Epithelial cell of prostate (primary cell): ENCODE measurements at places on chromosomes 1 and 21.
A peak's percentile ranks its signal among the peaks of the same experiment; 100 is the strongest.

- DNase-seq: no peak
These were observed 32.7 kb downstream of the MRPS6 start for GRCh38 chr21:34105947-34106541.

DNA sequence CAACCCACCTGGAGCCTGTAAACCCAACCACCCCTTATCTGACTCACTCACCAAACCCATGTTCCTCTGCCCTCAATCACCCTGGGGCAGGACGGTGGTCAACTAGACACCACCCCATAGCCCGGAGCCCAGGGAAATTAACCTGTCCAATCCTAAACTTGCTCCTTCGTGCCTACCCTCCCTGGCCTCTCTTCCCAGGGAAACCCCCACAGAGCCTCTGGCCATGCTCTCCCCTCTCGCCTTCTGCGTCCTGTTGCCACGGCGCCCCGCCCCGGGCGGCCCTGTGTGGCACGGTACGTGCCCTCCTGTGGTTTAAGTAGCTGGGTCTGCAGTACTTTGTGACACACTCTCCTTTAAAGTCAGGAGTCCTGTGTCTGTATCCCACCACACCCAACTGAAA, 4.0 kb upstream of the FTCD start:
- DNase-seq: no peak

- no peak for DNase-seq
These were observed 87.9 kb downstream of the PTPRU start for GRCh38 chr1:29324202-29324601.

GRCh38 chr1:111733183-111733991, 5.8 kb downstream of the INKA2 start:
- no peak for DNase-seq

DNA sequence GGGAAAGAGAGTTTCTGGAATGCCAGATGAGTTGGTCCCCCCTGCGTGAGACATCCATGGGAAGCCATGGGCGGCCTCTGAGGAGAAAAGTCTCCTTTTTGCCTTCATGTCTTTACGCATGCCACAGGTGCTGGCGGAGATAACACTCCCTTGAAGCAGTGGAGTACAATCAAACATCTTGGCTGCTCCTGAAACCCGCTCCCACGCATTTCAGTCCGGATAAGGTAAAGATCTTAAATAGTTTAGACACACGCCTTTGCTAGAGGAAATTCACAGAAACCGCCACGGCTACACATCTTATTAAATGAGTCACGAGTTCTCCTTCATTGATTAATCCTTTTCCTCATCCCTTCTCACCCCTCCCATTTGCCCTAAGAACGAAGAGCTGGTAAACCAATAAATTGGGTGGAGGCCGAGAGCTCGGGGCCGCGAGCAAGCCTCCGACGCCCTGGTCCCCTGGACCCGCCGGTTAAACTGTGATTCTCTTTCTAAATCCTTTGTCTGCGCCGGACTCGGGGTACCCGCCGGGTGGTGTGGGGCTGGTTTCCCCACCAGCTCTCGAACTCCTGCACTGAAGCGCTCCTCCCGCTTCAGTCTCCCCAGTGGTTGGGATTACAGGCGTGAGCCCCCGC, 6.6 kb upstream of the ZNF669 start:
- DNase-seq: no peak

- peak; percentile 10 for DNase-seq
These were observed 556.3 kb downstream of the LTN1 start for GRCh38 chr21:28436286-28436932.

DNA sequence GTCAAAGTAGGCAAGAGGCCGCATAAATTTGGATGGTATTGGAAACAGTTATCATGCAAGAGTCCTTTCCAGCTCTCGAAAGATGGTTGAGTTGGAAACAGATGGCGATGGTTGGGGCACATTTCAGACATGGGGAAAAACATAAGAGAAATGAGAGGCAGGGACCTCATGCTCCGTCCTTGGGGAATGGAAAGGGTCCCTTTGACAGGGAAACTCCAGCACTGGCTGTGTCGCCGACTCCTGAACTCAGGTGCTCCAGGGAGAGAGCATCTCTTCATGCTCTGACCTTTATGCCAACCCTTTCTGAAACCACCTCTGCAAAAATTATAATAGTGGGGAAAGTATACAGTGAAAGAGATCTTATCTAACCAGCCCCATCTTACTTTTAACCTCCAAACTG, 36.8 kb upstream of the COL6A2 start:
- no peak for DNase-seq

GRCh38 chr1:171877701-171878100, 36.4 kb downstream of the DNM3 start:
- peak; percentile 58 for DNase-seq

- DNase-seq: no peak
These were observed 53.1 kb upstream of the CD55 start for GRCh38 chr1:207268337-207268736.

DNA sequence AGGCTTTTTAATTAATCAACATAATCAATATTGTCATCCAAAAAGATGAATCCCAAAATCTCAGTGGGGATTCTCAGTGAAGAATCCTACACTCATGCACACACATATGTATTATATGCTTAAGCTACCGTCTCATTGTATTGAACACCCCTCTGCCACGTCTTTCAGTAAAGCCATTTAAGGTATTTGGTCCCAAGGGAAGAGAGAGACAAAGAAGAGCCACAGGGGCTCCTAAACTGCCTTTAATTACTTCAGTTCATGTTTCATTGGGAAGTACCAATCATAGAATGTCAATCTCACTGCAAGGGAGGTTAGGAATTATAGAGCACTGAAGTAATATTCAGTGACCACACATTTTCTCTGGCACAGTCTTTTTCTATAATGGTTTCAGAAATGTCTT, 388.6 kb upstream of the NEGR1 start:
- DNase-seq: no peak

GRCh38 chr1:192811006-192811405, 2.2 kb downstream of the RGS2 start:
- no peak for DNase-seq

DNA sequence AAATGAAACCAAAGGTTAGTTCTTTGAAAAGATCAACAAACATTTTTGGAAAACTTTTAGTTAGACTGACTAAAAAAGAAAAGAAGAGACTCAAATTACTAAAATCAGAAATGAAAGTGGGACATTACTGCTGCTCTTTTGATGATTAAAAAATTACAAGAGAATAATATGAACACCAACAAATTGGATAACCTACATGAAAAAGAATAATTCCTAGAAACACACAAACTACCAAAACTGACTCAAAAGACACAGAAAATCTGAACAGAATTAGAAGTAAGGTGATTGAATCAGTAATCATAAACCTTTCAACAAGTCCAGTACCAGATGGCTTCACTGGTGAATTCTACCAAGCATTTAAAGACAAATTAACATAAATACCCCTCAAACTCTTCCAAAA, 5.6 kb downstream of the KIFAP3 start:
- no peak for DNase-seq

DNA sequence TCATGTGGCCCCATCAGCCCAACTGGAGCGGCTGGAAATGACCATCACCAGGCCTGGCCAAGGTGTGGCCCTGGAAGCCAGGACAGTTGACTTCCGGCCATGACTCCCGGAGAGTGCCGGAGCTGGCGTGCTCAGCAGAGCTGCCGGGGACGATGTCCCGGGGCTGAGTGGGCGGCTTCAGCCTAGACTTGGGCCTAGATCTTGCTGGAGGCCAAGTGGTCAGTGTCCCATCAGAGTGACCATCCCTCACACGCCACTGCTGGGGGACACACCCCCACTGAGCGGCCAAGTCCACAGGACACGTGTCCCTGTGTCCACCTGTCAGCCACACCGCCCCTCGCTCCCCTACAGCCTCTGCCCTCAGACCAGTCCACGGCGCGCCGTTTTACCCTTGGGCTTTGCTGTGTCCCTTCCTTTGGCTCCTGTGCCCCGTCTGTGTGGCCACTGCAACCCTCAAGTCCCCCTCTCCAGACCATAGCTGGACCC, 4.0 kb downstream of the FAAP20 start:
- no peak for DNase-seq

- no peak for DNase-seq
These were observed 55.4 kb downstream of the CAMK2N1 start for GRCh38 chr1:20430355-20431175.

- no peak for DNase-seq
These were observed 1.4 kb upstream of the GJC2 start for GRCh38 chr1:228148196-228148861.

DNA sequence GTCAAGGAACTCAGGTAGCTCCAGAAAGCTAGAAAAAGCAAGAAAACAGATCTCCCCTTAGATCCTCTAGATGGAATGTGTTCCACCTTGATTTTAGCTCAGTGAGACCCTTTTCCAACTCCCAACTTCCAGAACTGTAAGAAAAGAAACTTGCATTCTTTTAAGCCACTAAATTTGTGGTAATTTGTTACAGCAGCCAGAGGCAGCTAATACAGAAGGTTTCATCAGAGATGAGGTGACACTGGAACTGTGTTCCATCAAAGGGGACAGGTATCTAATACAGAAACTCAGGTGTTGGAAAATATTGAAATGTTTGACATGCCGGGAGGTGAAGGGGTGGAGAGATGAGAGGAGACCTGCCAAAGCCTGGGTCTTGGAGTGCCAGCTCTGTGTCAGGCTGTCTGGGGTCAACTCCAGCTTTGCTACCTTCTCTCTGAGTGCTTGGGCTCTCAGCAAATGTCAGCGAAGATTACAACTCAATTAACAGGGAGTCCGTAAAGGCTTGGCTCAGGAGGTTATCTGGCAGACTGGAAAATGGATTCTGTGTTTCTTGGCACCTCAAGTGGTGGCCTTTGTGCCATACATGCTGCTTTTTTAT, 71.3 kb downstream of the PLPP3 start:
- DNase-seq: no peak

DNA sequence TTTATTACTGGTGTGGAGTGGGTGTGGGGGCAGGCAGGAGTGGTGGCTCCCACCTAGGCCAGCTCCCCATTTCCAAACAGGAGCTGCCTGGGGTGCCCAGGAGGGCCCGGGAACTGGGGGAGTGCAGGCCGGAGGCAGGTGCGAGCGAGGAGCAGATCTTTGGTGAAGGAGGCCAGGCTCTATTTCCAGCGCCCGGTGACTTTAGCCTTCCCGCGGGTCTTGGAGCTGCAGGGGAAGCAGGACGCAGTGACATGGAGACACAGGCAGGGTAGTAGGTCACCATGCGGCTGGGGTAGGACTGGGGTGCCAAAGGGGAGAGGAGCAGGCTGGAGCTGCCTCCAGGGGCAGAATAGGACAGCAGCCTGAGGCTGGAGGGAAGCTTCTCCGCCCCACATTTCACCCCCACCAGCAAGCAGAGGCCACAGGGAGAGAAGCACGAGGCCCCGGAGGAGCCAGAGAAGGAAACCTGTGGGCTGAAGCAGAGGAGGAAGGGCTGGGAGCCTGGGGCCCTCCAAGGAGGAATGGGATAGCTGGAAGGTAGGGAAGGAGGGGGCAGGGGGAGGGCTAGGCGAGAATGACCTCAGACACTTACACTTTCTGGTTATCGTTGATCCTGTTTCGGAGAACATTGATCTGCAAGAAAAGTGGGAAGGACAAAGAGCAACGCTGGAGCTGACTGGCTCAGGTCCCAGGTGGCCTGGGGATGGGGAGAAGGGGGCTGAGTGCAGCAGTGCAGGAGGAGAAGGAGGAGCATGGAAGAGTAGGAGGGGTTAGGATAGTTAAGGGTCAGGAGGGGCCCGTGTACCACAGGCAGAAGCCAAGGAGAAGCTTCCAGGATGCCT, 18.2 kb downstream of the TNNT2 start:
- DNase-seq: no peak

DNA sequence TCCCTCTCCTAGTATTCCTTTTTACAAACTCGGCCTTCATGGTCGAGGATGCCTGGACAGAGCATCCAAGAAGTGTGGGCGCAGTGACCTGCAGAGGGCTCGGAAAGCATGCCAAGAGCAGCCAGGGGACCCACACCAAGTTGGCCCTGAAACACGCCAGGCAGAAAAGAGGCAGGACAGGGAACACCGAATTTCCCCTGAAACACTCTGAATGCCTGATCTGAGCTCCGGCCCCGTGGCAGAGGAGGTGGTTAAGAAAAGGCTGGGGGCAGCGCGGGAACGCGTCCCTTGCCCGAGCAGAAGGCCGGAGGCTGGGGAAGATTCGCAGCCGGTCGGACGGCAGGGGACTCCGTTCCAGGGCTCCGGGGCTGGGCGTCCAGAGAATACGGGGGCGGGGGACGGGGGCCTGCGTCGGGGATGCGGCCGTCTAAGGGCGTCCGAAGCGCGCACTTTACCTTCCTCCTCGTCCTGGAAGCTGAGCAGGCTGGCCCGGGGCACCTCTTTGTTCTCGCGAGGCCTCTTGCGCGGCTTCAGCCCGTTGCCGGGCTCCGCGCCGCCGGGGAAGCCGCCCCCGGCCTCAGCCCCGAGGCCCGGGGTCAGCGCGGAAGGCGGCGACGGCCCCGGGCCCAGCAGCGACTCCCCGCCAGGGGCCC, 558 bp downstream of the PAXBP1 start:
- no peak for DNase-seq

DNA sequence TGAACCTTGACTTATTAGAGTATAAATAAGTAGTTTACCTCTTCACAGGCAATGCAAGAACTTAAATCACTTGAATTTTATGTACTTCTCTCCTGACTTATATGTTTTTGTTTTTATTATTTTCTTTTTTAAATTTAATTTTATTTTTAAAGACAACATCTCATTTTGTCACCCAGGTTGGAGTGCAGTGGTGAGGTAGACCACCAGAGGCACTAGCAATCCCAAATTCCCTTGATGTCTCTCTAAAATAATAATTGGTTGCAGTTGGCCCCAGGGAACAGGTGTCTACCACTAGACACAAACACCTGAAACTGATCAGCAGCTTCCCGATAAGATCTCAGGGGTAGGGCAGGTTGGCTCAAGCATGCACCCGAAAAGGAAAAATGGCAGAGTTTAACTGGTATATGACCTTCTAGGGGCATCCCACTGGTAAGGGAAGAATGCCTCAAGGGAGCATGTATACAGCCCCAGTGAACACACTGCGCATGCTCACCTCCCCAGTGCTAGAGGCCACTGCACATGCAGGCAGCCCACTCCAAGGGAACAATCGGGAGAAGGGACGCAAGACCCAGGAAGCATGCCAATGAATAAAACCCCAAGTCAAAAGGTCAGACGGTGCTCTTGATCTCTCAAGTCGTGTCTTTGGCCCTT, 14.6 kb downstream of the EXOC8 start:
- no peak for DNase-seq

- no peak for DNase-seq
These were observed 32.9 kb downstream of the GRHL3 start for GRCh38 chr1:24351918-24352627.

GRCh38 chr1:2383576-2383975, 7.8 kb downstream of the MORN1 start:
- DNase-seq: no peak

DNA sequence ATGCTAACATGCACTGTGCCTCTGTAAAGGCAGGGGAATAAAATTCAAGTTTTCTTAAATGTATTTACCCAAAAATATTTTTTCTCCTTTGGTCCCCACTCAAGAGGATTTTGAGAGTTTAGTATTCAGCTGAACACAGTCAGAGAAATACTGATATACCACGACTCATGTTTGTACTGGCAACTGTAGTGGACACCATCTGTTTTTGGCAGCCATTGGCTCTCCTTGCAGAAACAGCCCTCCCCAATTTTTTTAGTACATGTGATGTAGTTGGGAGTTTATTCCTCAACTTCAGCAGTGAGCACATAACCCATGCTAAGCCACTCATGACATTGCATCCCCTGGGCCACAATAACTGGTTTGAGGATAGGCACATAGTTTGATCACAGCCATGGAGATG, 154.8 kb upstream of the POU3F1 start:
- no peak for DNase-seq

GRCh38 chr1:115379943-115380342, 41.9 kb upstream of the NGF start:
- DNase-seq: no peak
